ENCODE measurements at places on chromosomes 2 and 18.

- DNase-seq, result peak; percentile 72
Measured at GRCh38 chr2:26068602-26069298, 34.9 kb downstream of the RAB10 start.

DNA sequence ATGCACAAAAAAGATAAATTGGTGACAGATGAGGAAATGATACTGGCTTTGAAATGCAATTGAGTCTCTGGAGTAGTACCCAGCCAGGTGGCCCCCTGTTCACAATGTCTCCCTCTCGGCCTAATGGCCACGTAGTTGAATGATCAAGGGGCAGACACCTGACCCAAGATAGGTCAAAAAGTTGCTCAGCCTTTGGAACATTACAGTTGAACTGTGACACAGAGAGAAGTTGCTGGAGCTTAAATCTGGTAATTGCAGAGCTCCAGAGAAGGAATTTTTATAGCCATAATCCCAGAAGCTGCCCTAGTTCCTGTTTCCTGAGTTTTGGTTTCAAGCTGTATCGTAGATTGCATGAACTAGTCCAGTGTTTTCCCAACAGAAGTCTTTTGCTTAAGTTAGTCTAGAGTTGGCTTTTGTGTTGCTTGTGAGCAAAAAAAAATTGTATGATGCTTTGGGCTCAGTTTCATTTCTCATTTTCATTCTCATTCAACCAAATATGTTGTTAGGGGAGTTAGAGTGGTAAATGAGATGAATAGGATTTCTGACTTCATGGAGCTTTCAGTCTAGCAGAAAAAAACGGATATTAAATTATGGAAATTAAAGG, 117.9 kb downstream of the CSRNP3 start:
- DNase-seq, result no peak

GRCh38 chr2:161415034-161415986, 787 bp upstream of the TBR1 start:
- no peak for DNase-seq

- no peak for DNase-seq
Measured at GRCh38 chr18:42181474-42181873, 226.4 kb downstream of the PIK3C3 start.

DNA sequence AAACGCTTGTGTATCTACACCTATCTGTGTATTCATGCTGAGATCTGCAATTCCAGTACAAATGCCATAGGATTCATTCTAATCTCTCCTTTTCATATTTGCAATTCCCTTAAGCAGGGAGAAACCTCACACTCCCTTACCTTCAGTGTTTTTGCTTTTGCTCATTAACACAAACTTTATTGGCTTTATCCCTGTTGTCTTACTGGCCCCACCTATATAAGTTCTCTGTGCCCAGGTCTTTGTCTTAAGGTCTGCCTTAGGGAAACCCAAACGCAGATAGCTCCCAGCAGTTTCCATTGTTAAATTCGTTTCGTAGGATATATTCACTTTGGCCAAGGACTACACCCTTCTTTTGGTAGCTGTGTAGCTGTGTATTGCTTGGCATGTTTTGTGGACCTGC, 4.0 kb upstream of the SNORC start:
- no peak for DNase-seq

DNA sequence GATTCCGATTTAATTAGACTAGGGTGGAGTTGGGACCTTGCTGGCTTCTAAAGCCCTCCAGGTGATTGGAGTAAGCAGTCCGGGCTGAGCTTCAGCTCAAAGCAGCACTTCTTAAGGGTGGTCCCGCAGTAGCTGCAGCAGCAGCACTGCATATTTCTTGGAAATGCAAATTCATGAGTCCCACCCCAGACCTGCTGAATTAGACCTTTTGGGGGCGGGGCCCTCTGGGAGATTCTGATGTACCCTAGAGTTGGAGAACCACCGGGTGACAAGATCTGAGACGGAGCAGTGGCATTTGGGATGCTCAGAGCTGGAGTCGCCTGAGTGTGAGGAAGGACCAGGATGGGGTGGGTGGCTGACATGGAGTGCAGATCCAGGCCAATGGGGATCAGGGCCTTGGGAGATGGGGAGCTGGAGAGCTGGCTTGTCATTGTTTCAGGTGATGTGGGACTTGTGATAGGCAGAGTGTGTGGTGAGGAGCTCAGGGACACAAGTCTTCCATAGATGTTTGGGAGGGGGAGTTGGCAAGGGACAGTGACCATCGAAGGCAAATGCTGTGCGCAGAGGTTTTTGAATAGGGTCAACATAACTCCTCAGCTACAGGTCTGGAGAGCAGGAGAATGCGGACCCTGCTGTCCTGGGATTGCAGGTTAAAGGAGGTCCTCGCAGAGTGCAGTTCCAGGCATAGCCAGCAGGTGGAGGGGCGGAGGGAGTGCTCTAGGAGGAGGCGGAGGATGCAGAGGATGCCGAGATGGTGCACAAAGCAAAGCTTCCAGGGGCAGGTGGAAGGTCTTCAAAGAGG, 130.9 kb upstream of the RAB12 start:
- DNase-seq, result peak; percentile 35

DNA sequence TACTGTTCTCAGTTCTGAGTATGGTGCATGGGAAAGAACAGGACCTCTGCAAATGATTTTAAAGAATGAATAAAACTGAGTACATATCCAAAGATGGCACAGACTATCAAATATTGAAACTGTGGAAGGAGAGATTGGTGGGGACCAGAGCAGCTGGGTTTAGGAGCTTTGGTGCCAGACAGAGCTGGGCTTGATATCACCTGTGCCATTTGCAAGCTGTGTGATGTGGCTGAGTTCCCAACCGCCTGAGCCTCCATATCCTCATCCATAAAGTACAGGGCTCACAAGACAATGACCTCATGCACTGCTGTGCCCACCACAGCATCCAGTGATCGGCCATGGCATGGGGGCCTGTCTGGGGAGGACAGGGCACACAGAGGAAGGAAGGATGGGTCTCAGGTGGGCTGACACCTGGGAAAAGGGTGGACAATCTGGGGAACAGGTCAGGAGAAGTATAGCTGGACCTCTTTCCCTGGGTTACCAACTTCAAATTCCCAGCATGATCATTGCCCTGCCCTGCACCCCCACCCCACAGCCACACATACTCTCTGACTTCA, 83.9 kb upstream of the RAB6C start:
- DNase-seq, result no peak

DNA sequence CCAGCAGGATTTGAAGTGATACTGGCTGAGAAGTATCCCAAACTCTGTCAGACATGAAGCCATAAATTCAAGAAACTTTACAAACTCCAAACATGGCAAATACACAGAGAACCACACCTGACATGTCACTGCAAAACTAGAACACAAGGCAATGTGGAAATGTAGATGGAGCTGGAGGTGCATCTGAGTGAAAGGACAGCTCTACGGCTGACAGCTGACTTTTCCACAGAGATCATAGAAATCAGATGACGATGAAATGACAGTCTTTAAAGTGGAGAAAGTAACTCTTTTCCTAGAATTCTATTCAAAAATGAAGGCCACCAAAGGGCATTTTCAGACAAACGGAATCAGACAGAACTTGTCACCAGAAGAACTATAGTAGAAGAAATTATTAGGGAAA, 97.5 kb downstream of the LDLRAD4 start:
- no peak for DNase-seq

GRCh38 chr18:7870855-7871254, 303.7 kb downstream of the PTPRM start:
- no peak for DNase-seq

- DNase-seq, result no peak
Measured at GRCh38 chr18:49628881-49629795, 67.3 kb downstream of the LIPG start.

GRCh38 chr18:75290737-75291358, 80.3 kb downstream of the TSHZ1 start:
- no peak for DNase-seq

DNA sequence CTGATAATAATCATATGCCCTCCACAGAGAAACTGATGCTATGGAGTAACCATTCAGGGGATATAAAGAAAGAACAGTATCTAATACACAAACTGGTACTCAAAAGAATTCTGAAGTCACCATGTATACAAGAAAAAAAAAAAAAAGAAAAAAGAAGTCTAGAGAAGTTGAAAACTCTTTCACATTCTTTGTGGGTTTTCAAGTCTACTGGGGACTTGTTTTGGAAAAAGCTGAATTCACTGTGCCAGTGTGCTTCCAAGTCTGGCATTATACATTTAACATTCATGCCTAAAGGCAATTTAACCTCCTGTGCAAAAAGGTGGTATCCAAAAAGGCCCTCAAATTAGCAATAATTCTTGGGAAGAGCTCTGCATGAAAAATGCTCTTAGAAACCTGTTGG, 94.8 kb upstream of the ITGB6 start:
- DNase-seq, result no peak

DNA sequence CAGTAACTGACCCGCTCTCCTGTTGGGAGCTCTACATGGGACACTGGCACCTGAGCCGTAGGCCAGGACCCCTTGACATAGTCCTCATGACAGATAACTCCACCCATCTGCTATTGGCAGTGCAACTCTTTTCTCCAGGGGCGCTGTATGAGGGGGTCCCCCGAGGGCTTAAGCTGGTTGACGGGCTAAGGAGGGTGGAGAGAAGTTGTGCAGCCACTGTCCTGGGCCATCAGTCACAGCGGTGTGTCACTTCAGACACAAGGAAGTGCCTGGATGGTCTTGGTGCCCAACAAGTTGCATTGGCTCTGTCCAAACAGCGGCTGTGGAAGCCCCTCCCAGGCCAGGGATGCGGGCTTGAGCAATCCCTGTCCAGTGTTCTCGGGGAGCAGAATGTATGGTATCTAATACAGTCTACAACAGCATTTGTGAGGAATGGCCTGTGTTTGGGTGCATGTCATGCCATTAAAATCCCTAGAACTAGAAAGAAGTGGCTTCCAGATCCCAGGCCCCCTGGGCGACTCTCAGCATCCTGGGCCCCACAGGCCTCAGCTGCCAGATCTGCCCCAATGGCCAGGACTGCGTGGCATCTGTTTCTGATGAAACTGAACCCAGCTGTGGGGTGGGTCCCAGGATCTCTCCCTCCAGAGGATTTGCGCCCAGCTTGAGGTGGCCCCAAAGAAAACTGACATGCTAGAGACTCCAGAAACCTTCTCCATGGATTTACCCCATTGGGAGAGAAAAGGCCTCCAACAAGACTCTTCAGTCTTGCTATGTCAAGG, 23.3 kb downstream of the TTC32 start:
- no peak for DNase-seq

DNA sequence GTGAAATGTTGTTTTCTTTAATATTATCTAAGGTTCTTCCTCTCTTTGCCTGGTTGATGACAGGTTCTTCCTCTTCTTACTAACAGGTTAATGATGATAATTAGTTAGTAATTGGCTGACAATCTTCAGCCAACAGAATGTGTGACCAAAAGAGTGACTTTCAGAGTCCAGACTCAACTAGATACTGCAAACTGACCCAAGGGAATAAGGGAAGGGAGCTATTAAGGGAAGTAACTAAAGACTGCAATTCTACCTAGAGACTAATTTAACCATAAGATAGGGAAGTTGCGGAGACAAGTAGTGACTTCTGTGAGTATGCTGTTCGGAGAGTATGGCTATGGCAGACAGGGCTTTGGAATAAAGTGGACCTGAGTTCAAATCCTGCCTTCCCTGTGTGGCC, 127.3 kb upstream of the TACR1 start:
- no peak for DNase-seq

- no peak for DNase-seq
Measured at GRCh38 chr2:221397187-221397586, 174.9 kb downstream of the EPHA4 start.

GRCh38 chr2:198587240-198587639, 782.8 kb downstream of the PLCL1 start:
- no peak for DNase-seq

GRCh38 chr2:236616624-236617023, 47.0 kb downstream of the ACKR3 start:
- no peak for DNase-seq

DNA sequence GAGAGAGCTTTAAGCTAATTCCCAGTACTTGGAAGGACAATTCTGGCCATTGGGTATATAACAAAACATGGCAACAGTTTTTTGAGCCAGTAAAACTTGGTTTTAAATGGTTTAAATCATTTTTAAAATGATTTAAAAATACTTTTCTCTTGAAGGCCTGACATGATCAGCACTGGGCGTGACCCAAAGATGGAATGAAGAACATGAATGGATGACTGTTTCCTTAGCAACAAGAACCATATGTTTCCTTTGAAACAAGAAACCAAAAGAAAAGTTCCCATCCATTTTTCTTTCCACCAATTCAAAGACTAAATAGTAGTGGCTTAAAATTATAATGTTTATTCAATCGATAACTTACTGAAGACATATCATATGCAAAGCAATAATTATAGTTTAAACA, 348.3 kb upstream of the FIGN start:
- DNase-seq, result no peak

- no peak for DNase-seq
Measured at GRCh38 chr2:100196786-100197494, 54.5 kb upstream of the AFF3 start.

DNA sequence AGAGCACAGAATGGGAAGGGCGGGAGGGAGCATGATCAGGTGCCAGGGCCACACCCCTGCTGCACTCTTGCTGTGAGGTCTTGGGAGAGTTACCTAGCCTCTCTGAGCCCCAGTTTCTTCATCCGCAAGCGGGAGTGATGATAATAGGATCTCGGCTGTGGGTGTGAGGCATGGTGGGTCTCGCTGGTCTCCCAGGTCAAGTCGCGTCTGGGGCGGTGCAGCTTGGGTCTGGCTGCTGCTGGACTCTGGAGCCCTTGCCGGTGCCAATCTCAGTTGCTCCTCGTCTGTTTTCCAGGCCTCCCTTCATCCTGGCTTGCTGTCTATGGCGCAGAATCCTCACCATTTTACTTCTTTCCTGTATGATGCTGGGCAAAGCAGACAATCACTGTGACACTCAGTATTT, 130.3 kb upstream of the RAB12 start:
- no peak for DNase-seq

- DNase-seq, result no peak
Measured at GRCh38 chr2:136505462-136505861, 259.9 kb upstream of the THSD7B start.

GRCh38 chr18:50358844-50359243, 16.0 kb upstream of the SKA1 start:
- no peak for DNase-seq

DNA sequence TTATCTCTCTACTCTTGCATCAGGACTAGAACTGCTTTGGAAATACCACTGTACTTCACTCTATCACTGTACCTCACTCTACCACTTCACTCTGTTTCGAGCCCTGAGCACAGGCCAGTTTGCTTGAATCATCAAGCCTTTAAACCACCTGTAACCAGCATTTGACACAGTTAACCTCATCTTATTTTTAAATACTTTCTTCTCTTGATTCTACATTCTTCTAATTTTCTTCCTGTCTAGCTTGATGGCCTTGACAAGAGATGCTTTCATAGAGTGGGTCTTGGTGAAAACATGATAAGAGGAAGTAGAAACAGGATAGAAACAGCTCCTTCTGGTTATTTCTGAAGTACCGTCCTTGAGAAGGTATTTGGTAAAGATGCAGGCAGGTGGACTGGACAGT, 78.1 kb downstream of the SPIRE1 start:
- DNase-seq, result no peak

Data from Panc1 (cell line).